Stimulated activated CD4-positive, alpha-beta T cell treated with anti-CD3 and anti-CD28 coated beads, Interleukin-15, amount 100 ng/mL, for 24 hours (primary cell): ENCODE measurements at places on chromosomes 5 and 9.
A peak's percentile ranks its signal among the peaks of the same experiment; 100 is the strongest.

DNA sequence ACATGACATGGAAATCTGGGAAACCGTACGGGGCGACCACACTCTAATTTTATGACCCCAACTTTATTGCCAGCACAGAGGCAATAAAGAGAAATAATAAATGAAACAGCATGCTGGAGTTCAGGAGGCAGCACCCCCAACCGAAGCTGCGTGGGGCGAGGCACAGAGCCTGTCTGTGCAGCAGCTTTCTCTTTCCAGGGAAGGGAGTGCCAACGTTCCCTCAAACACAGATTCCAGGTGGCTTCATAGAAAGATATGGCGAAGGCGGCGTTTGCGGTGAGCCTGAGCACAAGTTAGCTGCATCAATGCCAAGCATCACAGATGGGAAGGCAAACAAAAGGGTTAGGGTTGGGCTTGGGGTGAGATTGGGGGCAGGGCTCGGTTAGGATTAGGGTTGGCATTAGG is 114.8 kb downstream of the HSD17B3 start:
- DNase-seq: no peak

GRCh38 chr5:11007269-11007870 is 246.3 kb upstream of the DAP start:
- DNase-seq: no peak

GRCh38 chr5:135608761-135609443 is 30.1 kb upstream of the CXCL14 start:
- no peak for DNase-seq

- peak; percentile 42 for DNase-seq
Measured at GRCh38 chr5:74575741-74576538, 64.6 kb downstream of the ENC1 start.

- DNase-seq: no peak
Measured at GRCh38 chr5:106766916-106767315, 903.8 kb downstream of the EFNA5 start.

DNA sequence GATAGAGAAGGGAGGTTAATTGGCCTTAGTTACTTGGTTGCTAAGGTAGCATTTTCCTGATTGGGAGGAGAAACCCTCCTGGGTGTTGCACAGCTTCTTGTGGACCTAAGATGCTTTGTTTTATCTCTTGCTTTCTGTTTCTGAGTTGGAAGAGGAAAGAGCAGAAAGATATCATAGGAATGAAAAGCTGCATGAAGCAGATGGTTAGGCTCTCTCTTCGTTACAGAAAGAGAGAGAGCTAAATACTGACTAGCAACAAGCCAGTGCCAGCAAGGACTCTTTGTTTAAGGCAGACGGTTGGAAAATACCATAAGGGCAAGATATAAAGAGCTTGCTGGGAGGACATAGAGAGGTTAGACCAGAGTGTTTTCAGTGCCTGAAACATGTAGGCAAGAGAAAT is 103.1 kb downstream of the ATG10 start:
- no peak for DNase-seq

- DNase-seq: no peak
Measured at GRCh38 chr5:78811866-78812265, 163.3 kb upstream of the LHFPL2 start.

DNA sequence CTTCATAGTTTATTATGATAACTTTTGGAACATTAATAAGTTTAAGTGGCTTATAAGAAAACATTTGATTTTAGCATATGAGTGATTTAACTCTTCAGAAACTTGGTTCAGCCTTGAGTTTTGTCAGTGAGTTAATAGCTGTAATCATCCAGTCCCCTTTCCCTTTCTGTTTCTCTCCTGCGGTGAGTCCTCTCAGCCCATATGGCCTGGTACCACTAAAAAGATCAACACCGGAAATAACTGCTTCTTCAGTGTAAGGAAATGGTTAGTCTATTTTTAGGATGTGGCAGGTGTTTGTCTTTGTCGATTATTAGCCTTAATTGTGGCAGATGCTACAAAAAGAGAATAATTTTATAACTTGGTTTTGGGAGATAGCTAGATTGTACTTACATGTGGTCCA is 120.2 kb upstream of the GRHPR start:
- DNase-seq: peak; percentile 37

DNA sequence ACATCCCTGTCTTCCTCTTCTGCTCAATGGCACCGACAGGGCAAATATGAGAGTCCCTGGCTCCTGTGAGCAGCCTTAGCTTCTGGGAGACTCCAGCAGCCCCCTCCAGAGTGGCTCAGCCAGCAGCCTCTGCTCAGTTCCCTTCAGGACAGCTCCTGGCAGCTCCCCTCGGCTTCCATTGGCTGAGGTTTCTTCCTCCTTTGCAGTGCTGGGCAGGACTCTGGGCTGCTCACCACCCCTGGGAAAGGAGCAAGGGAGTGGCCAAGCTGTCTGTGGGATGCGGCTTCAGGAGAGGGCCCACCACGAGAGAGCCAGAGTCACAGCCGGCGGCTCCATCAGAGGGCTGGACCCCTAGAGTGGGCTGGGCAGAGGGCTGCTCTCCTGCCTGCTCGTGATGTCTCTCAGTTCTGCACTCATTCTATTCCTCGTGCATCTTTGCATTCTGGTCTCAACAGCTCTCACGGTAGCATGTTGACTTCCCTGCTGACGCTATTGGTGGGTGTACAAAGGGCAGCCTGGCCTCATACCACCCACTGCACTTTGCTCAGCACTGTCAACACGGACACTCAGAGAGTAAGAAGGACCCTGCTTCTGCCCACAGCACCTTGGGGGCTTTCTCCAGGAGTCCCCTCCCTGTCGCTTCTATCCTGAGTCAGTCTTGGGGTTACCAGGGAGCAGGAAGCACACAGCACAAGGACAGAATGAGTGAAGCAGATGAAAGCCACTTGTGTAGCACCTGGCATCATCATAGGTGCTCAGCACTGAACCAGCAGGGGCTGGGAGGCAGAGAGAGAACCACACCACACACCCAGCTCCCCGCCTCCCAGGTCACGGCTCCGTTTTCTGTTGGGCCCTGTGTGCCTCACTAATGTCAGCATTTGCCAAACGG is 80.9 kb upstream of the ALDH1B1 start:
- DNase-seq: no peak

DNA sequence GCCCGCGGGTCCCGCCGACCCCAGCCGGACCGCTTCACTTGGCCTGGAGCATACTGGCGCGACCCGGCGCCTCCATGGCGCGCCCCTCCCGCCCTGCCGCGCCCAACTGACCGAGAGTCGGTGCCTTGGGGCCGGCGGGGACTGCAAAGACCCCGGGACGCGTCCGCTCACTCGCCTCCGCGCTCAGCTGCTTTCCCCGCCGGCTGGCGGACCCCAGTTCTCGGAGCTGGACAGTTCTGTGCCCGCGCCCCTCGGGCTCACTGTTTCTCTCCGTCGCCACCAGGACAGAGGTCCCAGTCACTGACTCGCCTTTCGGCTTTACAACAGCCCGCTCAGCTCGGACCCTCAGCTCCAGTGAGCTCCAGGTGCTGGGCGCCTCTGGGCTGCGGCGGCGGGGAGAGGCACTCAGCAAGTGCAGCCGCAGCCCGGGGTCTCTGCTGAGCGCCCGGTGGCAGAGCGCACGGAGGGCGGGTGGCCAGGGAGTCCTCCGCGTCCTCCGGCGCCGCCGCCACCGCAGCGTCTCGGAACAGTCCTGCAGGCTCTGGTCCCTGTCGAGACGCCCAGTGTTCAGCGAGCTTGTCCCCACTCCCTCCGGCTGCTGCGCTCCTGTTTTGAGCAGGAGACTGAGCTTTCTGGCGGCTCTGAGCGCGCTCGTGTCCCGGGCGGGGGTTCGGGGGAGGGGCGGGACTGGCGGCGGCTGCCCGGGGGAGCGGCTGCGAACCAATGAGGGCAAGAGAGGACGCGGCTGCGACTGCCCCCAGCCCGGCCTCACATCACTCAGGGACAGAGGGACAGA is at the start of gene SMIM32:
Gene SMIM32, minus strand, starts transcription at position 637 of the 796 bp plus-strand sequence. CDS start 638 bp downstream, outside the sequence.
- DNase-seq: no peak

- no peak for DNase-seq
Measured at GRCh38 chr9:86978922-86979474, 31.7 kb upstream of the GAS1 start.

DNA sequence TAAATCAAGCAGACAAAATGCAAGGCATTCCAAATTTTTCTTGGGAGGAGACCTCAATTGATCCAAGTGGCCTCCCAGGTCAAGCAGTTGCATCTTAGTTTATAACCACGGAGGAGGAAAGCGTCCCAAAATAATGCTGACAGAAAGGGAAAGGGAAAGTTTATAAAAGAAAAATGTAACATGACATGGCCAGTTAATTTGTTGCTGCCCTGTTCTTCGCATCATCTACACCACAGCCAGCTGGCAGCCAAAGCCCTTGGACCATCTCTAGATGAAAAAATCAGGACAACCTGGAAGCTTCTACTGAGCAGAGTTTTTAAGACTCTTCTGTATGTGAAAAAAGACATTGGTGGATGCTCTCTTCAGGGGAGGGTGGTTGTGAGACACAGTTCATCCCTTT is 128.8 kb upstream of the FBXL7 start:
- DNase-seq: no peak

GRCh38 chr9:136300016-136300545 is 3.8 kb downstream of the CCDC187 start:
- no peak for DNase-seq

- DNase-seq: no peak
Measured at GRCh38 chr9:105188746-105189145, 55.7 kb upstream of the SLC44A1 start.

DNA sequence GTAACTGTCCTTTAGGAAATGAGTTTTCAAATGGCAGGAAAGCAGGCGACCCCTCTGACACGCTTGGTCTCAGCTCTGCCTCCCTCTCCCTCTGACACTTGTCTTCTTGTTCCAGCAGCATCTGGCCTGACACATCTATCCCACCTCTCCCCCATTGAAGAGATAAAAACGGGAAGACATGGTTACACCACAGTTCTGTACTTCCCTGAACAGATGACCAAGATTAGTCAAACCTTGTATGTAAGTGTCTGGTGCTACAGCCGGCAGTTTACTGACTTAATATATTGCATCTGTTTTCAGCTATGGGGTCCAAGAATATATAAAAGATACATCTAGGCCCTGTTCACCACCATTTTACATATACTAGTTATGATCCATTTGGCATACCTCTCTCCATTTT is 29.6 kb upstream of the MLLT3 start:
- no peak for DNase-seq

GRCh38 chr5:172679628-172680212 is 38.7 kb downstream of the NEURL1B start:
- DNase-seq: no peak

DNA sequence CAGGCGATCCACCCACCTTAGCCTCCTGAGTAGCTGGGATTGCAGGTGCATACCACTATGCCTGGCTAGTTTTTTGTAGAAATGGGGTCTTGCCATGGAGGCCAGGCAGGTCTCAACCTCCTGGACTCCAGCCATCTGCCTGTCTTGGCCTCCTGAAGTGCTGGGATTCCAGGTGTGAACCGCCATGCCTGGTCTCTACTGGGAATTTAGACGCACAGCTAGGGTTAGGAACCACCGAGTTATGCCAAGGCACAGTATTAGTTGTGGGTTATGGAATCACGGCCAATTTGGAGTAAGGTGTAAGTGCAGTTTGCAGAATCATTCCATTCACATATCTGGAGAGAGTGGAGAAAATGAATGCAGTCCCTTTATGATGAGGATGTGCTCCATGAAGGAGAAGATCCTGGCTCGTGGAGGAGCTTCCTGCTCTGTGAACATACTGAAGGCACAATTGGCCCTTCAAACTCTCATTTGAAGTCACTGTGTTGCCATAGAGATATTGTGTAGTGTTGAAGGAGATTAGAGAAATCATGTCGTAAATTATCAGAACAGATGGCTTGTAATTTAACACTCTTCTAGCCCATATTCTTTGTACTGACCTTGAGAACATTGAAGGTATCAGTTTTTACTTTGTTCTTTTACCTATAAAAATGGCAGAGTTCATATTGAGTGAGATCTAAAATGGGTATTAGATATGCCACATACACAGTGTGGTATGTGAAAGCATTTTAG is 18.8 kb downstream of the TRIO start:
- DNase-seq: no peak
